ENCODE measurements at places on chromosomes 3 and 15.

GRCh38 chr15:81882504-81882903 is 163.3 kb downstream of the MEX3B start:
- DNase-seq, result no peak

DNA sequence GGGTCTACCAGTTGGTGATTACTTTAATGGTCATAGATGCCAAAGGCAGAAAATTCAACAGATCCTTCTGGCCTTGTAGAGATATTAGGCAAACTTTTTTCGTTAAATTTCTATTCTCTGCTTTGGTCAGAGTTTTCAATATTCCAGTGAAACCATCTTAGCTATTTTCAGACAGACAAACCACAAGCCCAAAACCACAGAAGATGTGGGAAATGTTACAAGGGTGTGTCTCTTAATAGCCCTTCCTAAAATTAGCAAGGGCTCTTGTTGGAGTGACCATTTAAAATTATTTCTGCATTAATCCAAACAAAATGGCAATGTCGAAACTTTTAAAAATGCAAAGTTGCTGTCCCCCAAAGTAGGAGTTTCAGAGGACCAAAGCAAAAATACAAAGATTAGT is 102.8 kb downstream of the ARRDC4 start:
- no peak for DNase-seq

DNA sequence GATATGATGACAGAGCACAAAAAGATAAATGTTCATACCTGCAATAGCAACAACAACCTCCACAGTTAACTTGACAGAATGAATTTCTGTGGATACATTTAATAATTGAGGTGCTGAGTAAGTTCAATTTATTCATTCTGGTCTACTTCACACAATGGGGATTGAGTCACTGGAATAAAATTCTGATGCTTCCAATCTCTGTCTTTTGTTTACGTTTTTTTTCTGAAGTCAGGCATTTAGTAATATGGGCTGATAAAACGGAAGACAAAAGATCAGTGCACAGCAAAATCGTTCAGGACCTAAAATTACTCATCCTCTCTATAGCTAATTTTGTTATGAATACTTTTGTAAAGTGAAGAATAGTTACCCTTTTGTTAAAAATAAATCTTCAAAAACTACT is 565.9 kb upstream of the CCDC54 start:
- DNase-seq, result no peak

DNA sequence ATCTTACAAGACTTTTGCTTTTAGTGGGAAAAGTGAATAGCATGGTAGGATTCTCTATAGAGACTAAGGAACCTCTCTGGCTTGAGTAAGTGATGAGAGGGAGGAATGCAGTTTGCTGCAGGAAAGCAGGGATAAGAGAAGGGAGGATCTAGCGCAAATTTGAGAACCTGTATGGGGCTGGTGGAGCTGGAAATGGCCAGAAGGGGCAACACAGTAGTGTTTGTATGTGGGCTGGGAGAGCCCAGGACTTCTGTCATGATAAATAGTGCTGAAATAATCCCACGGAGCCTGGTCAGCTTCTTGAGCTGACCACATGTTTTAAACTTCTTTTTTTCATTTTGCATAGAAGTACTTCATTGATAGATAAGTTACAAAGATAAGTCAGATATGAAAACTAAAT is 11.2 kb upstream of the SHC4 start:
- DNase-seq, result no peak

- no peak for DNase-seq
These were observed 216.8 kb downstream of the ERC2 start for GRCh38 chr3:56251343-56251945.

DNA sequence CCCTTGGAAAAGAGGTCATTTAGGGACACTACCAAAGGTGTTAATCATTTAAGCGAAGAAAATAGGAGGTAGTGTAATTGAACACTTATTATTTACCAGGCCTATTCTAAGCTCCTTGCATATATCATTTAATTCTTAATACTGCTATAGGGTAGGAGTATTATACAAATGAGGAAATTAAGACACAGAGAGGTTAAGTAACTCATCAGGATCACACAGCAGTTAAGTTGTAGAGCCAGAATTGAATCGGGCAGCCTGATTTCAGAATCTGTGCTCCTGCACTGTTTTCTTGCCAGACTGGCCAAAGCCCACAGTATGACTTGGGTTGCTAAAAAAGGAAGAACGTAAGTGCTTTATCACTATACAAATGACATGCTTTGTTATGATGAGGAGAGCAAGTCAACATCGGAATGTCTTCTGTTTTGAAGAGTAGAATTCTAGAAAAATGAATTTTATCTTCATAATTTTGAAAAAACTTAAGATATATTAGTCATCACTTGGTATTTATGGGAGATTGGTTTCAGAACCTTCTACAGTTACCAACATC is 31.4 kb downstream of the HPS3 start:
- DNase-seq, result no peak

- DNase-seq, result no peak
These were observed 68.0 kb downstream of the FBN1 start for GRCh38 chr15:48577469-48577868.

DNA sequence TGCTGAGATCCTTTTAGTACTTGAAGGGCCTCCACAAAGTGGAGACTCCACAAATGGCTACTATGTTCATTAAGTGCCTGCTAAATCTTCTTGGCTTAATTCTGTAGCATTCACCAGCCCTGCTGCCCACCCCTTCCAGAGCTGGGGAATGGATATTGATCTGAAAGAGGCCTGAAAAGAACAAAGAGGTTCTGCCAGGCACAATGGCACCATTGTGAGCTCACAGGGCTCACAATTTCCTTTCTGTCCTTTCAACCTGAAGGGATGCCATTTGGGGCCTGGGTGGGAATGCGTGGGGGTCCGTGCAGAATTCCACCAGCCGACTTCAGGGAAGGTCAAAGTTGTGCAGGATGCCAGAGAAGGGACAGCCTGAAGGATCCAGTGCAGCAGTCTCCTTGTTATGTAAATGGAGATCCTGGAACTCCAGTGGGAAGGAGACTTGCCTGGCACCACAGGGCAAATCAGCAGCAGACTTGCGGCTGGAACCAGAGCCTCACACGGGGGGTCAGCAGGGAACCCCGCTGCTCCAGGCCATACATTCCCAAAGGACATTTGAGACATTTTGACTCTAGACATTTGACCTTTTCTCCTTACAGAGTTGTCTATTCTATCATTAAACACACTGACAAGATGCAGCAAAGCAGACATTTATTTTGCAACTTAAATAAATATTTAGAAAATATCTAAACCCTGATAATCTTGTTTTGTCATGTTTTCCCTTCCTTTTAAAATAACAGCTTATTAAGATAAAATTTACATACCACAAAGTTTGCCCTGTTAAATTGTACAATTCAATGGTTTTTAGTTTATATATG is 21.5 kb upstream of the MORF4L1 start:
- DNase-seq, result no peak

DNA sequence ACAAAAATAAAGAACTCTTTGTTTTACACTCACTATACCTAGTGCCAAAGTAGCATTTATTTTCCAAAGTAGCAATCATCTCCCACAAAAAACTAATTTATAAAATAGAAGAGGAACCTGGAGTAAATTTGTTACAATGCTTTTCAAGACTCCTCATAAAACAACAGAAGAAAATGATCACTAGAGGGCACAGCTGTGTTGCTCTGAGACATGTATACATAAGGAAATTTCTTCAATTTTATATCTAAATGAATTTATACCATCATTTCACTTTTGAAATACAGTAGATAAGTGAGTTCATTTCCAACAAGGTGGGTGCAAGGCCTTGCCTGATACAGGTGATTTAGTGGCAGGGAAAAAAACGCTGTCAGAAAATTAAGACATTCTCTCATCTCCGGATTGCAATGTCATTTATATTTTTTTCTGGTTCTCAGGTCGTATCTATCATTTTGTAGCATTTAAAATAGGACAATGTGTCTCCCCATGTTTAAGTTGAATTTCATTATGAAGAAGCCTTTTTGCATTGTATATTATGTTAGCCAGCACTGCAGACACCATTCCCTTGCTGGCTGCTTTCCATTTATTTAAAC is 25.3 kb upstream of the ARHGEF26 start:
- DNase-seq, result peak; percentile 22

- peak; percentile 30 for DNase-seq
These were observed 817.0 kb downstream of the TUSC7 start for GRCh38 chr3:117526470-117527079.
